ENCODE measurements at places on chromosomes 4 and X.
A peak's percentile ranks its signal among the peaks of the same experiment; 100 is the strongest.

DNA sequence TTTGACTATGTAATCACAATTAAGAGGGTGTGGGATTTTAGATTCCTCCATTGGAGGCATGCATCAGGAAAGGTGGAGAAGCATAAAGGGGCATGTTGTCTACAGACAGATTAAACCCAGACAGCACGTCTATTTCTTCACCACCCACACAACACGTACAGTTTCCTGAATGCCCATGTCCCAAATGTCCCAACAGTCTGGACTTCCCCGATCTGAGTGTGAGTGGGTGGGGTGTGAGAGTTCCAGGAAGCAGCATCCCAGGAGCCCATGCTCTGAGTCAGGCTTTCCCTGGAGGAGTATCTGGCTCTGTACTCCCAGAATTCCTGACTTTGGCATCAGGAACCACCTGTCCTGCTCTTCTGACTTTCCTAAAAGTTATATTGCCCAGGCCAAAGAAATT lies 30.8 kb upstream of the NDP start:
- DNase-seq = no peak

DNA sequence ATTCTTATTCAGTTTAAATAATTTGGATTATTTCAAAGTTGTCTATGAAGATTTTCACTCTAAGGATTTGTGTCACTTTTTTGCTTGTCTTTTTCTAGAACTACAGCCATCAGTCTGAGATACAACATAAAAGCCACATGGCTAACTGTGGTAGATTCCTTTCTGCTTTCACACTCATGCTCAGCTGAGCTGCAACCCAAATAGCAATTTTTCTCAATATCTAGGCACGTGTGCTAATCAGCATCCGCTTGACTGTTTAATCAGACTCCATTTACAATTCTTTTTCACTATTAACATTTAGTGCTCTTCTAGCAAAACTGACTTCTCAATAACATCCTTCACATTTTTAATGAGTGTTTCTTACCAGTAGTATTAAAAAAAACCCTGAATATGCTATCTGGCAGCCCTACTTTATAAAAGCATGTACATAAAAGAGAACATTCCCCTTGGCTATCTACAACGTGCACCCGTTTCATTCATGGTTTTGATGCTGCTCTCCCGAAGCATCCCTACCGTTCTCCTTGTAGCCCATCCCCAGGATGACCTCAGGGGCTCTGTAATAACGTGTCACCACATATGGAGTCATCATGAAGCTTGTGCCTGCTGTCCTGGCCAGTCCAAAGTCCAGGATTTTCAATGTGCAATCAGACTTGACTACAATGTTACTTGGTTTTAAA lies 259.2 kb downstream of the MAPK10 start:
- no peak for DNase-seq

DNA sequence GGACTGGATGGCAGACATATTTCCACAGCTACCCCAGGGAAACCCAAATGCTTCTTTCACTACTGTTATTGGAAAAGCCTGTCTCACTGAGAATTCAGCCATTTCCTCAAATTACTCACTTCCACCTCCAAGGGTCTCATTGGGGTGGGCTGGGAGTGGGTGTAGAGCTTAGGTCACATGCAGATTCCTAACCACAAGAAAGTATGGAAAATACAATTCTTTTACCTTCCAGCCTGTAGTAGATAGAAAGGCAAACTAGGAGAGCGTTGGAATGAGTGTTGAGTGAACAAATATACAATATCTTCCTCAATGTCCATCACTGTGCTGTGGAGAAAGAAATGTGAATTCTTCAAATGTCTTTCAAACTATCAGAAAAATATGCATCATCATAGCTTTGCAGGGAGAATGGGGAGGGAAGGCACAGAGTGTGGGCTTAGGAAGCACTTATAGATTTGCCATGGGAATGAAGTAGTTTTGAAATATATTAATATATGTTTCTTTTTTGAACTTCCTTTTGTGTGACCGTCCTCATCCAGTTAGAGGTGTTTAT lies 245.3 kb upstream of the JADE1 start:
- DNase-seq = peak; percentile 52

GRCh38 chrX:41288641-41289040 lies 45.3 kb upstream of the DDX3X start:
- DNase-seq = no peak

- no peak for DNase-seq
Observed at GRCh38 chr4:107044170-107044569, 8.1 kb upstream of the DKK2 start.

DNA sequence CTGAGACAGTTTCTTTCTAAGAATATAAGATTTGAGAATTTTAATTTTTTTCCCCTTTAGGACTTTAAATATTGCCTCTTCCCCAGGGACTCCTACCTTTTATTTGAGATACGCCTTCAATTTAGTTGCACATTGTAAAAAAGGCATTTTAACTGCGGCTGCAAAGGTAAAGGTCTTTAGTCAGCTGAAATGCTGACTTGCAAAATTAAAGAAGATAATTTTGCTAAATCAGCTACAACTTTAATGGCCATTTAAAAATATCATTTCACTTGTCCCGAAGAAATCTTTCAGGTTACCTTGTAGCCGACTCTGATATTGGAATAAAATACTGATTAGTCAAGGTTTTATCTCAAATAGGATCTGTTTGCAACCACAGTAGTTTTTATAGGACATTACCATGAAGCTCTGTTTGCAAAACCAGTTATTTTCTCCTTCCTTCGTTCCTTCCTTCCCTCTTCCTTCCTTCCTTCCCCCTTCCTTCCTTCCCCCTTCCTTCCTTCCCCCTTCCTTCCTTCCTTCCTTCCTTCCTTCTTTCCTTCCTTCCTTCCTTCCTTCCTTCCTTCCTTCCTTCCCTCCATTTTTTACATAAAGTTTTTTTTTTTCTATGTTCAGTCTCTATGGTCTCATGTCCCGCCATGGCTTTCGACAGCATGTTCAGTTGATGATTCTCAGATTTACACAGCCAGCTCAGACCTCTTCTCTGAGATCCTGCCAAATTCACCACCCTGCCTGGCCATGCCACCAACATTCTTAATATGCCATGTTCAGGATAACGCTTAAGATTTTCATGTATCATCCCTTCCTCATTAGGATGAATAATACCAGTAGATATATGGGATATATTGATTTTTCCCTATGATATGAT lies 405.4 kb upstream of the PRKX start:
- DNase-seq = no peak

- DNase-seq = peak; percentile 16
Observed at GRCh38 chrX:123814343-123814742, 45.5 kb upstream of the XIAP start.

DNA sequence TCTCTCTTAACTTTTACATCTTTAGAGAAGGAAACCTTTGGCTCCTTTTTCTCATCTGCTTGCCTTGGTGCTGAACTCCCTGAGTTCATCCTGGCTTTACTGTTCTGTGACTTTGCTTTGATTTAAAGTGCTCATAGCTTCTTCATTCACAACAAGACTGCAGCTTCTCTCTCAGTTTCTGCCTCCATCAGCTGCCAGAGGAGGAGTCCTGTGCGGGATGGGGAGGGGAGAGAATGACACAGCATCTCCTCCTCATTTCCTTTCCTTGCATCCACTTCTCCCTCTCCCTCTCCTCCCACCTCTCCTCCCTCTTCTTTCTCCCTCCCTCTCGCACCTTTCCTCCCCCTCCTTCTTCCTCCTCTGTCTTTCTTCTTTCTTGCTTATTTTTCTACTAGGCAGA lies 42.0 kb downstream of the CBLL2 start:
- DNase-seq = peak; percentile 34

- DNase-seq = peak; percentile 0
Observed at GRCh38 chr4:104465201-104465600, 29.5 kb downstream of the CXXC4 start.

DNA sequence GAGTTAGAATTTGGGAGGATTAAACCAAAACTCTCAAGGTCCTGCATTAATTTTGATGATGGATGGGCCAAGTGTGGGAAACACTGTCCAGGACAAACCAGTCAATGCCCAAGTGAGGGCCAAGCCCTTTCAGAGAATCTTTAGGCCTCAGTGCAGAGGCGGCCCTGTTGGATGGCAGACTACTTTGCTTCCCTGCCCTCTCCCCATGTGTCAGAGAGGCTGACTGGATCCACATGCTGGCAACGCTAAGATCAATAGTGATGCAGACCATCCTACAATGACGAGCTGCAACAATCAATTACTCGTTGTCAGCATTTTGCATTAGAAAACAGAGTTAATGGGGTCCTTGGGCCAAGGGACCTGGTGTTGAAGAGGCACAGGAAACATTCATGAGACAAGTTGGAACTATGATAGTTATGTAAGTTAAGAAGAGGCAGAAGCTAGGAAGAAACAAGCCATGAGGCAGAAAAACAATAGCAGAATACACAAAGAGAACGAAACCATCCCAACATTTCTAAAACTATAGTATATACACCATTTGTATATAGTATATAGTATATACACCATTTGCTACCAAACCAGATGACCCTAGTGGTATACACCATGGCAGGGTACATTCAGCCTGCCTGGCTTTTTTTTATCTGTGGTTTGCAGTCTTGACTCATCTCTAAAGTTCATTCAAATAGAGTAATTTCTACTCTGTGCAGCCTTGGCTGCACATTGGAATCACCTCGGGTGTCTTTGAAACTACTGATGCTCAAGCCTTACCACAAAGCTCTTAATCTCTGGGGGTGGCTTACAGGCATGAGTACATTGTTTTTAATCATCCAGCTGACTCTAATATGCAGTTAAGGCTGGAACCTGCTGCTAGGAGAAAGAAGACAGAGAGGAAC lies 147.7 kb upstream of the GYPA start:
- DNase-seq = peak; percentile 30

- no peak for DNase-seq
Observed at GRCh38 chr4:80489798-80490197, 154.3 kb downstream of the CFAP299 start.
